ENCODE measurements at places on chromosomes 3 and 15.

GRCh38 chr15:95550702-95551101 lies 779.8 kb upstream of the NR2F2 start:
- DNase-seq, result no peak

DNA sequence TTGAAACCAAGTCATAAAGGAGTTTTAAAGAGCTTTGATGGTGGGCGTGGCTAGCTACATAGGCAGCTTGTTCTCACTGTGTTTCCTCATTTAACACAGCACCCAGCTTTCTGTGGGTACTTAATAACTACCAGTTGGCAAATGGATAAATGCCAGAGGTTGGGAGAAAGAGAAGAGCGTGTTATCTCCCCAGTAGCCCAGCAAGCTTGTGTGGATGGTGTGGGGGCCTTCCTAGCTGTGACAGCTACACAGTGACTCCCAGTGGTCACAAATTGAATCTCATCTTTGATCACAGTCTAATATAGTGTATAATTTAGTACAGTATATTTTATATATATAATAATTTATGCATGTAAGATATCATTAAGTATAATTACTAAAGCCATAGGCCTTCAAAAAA lies 984.1 kb downstream of the EPHA3 start:
- no peak for DNase-seq

DNA sequence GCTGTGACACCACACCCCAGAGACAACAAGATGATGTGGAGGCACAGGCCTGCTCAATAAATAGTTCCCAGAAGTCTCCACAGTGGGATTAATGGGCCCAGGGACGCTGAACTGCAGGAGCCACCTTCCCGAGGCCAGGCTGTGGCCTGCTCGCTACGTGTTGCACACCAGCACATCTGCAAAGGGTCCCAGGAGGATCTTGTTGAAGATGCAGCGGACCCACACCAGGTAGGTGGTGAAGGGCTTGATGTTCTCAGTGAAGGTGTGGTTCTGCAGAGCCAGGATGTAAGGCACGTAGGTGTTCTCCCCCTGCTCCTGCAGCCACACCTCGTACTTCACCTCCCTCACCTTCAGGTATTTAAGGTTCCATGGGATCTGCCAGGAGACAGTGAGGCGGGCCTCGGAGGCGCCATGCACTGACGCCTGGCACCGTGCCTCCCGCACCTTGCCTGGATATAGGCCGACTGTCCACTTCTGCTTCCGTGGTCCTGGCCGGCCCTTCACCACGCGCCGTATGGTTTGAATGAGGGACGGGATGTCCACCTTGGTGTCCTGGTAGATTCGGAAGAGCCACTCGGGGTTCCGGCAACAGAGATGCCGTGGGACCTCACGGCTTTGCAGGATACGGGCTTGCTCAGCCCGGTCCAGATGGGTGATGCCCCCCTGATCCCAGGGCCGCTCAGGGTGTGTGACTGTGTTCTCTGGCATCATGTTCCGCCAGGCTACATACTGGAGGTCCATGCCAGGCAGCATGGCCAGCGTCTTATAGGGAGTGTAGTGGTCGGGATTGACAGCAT lies 26.1 kb downstream of the POMGNT2 start:
- no peak for DNase-seq

DNA sequence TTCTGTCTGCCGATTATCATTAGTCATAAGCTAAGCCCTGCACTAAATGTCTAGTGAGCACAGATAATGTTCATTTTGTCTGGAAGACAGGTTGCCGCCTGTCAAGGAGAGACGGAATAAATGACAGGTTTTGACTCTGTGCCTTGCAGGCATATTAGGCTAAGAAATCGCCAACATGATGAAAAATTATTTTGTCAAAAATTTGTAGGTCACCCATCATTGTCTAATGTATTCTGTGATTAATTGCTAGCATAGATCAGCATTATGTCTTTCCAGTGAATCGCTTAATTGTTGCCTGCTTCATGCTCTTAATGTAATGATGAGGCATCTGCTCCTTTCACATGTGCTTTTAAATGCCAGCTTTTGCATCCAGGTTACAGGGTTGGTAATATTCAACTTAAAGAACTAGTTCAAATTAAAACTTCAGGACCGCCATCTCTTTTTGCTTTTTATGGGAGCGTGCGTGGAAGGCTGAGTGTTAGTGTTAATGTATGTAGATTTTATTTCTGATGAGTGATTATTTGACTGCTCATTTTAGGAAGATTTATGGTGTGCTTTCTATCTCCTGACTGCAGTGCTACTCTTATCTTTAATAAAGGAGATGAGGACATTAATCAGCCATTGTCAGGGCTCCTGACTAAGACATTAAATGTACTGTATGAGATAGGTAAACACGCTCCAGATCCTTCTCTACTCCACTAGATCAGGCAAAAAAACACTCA lies 120.8 kb upstream of the MEIS2 start:
- no peak for DNase-seq

DNA sequence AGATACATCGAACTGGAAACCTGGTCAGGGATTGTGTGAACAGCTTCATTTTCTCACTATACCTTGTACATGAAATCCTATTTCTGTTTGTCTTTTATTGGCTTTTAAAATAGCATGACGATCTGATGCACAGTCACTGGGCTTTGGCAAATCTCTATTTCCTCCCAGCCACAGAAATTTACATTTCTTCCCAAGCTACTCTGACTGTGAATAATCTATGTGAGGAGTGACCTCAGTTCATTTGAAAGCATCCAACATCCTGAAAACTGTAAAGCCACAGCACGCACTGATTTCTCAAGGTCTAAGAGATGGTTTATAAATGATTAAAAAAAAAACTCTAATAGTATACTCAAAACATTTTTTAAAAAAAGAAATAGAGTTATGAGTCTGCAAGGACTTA lies 450.3 kb downstream of the IL5RA start:
- no peak for DNase-seq

DNA sequence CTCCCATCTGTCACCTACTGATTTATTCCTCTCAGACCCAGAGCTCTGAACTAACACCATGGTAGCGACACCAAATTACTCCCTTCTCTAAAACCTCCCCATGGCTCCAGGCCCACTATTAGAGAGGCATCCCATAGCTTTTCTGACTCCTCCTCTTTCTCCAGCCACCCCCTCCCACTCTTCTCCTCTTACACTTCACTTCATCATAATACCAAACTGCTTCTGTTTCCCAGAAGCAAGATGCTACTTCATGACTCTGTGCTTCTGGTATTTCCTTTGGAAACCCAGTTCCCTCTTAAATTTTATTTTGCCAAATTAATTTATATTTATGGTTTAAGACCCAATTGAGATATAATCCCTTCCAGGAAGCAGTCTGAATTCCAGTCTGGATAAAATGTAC lies 465.1 kb upstream of the PDZRN3 start:
- no peak for DNase-seq

- DNase-seq, result no peak
Observed at GRCh38 chr15:90729261-90729660, 12.1 kb downstream of the BLM start.

DNA sequence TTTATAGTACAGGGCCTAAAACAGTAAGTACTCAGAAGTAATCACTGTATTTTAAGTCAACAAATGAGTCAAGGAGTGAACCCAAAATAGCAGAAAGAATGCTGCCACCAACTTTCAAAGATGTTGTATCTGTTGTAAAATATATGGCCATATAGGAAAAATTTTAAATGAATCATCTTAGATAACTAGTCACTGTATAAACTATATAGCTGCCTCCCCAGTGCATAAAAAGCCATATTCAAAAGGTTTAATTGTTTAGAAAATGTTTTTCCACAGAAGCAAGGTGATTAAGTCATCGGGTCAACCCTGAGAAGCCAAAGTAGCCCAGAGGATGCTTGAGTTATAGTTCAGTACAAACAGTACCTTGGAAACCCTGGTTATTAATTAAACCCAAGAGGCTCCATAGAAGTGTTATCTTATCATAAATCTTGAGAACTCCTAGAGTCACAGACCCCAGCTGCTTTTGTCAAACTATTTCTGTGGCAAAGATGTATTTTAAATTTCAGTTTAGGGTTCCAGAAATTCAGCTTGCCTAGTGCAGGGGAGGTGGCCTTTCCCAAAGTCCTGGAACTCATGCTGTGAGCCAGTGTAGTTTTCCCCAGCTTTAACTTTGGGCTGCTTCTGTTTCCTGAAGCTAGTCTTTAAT lies 39.2 kb downstream of the MBNL1 start:
- no peak for DNase-seq

DNA sequence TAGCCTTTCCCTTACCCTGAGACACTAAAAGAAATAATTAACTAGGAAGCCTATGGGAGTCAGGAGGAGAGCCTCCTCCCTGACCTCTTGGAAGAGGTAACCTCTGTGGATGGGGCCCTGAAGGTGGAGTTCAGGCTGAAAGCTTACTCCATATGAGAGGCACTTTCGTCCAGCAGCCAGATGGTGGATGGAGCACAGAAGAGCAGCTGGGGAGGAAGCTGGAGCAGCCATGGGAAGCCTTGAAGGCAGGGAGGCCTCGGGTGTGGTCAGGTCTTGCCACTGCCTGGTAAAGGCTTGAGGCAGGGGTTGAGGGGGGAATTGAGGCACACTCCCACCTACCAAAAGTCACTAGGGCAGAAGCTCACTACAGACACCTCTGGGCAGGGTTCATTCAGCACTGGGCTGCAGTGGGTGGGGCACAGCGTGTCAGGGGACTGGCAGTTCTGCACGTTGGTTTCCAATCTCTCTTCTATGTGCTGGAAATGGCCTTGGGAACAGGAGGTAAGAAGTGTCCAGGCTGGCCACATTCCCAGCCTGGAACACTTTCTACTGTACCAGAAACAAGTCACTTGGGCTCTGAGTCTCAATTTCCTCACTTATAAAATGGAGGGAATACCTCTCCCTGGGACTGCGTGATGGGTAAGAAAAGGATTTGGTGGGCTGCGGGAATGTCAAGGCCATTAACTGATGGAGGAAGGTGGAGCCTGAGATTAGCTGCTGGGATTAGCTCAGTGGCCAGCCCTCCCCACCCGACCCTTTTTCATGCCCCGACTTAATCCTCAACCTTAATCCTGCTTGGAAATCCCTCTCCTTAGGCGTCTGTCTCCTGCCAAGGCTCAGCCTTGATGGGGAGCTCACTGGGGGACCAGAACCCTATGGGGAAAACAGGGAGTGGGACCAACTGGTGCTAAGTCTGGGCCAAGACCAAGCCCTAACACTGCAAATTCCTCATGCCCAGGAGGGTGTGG lies 5.4 kb downstream of the PCBP4 start:
- DNase-seq, result no peak

GRCh38 chr3:89923921-89924610 lies 816.6 kb downstream of the EPHA3 start:
- no peak for DNase-seq

- DNase-seq, result no peak
Observed at GRCh38 chr15:98896802-98897732, 110.5 kb downstream of the PGPEP1L start.

DNA sequence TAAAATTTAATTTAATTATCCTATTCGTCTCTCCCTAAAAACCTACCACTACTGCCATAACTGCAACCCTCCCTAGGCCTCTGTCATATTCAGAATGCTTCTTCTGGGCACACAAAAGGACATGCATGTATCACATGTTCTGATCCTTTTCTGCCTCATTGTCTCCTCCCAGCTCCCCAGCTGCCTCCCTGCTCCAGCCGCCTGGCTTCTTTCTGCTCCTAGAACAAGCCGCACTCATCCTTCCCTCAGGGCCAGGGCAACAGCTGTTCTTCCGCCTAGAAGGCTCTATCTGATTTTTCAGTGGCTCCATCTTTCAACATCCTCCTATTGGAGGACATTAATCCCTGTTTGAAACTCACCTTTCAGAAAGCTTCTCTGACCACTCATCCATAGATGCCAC lies 38.6 kb downstream of the TMED3 start:
- DNase-seq, result no peak

DNA sequence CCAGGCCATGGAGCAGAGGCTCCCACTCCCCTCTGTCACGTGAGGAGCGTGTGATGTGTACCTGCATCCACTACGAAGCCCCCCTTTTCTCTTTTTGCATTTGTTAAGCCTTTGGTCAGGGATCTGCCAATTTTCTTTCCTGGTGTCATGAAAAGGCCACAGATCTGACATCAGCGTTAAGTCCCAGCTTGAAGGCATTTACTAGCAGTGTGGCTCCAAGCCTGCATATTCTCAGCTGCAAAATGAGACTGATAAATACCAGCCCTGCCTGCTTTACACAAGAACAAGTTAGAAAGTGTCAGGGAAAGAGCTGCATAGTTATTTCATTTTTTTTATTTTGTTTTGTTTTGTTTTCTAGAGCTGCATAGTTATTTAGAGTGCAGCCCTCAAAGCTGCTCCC lies 2.3 kb upstream of the ANKRD63 start:
- no peak for DNase-seq

DNA sequence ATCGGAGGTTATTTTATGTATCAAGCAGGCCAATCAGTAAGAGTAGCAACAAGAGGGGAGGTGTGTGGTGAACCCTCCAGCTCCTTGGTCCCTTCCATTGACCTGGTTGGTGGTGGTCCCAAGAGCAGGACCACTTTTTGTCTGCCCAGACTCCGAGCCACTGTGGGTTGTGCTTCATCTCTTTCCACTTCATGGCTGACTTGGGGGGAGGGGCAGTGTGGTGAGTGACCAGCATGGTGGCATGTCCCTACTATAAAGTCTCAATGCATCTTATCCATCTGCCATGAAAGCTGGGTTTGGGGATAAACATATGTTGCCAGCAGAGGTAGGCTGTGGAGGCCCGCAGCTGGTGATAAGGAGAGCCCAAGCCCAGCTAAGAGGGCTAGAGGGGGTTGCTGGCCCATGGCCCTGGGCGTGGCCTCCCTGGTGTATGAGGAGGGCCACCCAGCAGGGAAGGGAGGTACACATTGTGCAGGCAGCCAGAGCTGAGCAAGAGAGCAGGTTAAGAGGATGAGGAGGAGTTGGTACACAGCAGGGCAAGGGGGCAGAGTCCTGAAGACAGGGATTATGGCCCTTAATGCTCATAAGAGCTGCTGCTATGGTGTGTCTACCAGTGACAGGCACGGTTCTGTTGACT lies 7.0 kb downstream of the AEN start:
- DNase-seq, result no peak

- no peak for DNase-seq
Observed at GRCh38 chr3:171677706-171678105, 132.6 kb downstream of the PLD1 start.

DNA sequence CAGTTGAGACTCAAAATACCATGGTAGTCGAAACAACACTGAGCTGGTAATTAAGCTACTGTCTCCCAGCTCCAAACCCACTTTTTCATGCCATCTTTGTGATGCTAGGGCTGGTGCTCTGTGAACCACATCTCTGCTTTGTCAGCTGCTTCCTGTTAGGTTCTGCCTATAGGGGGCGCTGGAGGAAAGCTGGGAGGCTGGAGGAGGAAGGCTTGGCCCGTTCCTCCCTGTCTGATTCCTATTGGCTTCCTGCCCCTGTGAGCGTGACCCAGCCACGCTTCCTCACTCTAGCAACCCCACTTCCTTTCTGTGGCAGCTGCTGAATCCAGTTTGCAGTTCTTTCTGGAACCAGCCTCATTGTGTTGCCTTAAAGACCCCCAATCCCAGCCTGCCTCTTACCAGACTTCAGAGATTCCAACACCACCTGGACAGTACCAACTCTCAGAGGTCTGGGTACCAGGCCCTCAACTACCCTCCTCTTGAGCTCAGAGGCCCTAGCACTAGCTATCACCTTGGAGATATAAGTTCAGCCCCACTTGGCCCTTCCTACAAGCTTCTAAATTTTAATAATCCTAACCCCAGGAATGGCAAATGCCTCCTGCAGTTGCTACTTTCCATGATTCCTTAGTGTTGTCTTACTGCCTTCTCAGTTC lies 120.9 kb downstream of the ERC2 start:
- DNase-seq, result no peak

Data from T follicular helper cell (primary cell).